ENCODE measurements at places on chromosomes 7 and 10.

DNA sequence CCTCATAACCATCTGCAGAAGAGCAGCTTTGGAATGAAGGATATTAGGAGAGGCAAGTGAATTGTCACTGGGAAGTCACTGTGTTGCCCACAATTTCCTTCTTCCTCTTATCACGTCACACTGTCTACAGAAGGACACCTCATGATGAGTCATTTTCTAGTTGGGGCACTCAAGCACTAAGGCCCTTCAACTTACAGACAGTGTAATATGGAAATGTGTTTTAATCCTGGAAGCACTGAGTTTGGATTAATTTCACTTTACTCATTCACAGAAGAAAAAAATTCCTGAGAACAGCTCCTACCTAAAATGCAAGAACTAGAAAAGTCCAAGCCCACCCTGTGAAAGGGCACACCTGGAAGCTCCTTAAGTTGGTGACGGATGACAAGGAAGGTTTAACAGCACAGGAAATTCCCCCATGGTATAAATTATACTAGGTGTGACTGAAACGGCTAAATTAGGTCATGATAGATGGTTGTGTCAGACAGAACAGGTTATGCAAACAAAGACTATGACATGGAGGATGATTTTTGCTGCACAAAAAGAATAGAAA is 56.6 kb downstream of the PARD3 start:
- DNase-seq, result no peak

DNA sequence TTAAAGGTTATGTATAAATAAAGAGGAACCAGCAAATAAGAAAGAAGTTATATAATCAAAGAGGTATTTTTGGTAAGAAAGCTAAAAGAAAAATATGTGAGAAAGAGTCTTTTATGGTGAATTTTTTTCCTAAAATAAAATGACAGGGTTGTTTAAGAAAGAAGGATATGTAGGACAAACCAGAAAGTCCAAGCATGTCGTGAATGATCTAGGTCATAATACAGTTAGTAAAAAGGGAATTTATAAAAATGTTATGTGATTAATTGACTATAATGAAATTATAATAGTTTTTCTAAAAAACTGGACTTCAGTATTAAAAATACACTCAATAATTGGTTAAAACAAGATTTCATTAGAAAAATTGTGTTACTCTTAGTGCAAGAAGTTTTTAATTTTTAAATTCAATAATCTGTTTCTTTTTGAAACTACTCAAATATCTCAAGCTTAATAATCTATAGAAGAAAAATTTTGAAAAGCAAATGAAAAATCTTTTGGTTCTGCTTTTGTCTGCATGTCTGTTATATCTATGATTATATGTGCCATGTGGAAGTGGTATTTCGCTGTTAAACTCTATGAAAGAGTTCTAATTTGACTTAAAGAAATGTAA is 23.3 kb downstream of the AVL9 start:
- no peak for DNase-seq

GRCh38 chr10:7718685-7719084 is 15.6 kb downstream of the ITIH2 start:
- no peak for DNase-seq

DNA sequence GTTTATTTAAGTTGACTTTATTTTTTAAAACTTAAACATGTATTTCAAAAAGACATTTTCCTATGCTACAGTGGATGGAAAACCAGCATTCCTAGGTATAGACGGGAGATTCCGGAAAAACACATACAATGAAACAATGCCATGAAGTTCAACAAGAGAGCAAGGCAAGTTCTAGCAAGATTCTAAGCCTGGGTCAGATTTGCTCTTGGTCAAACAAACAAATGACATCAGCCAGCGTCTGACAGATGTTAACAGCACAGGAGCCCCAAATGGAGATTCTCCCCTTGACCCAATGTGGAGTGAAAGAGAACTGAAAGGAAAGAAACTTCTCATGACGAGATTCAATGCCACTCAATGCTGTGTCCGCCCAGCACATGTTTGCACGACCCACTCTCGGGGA is 149.9 kb downstream of the NEURL1 start:
- DNase-seq, result no peak

DNA sequence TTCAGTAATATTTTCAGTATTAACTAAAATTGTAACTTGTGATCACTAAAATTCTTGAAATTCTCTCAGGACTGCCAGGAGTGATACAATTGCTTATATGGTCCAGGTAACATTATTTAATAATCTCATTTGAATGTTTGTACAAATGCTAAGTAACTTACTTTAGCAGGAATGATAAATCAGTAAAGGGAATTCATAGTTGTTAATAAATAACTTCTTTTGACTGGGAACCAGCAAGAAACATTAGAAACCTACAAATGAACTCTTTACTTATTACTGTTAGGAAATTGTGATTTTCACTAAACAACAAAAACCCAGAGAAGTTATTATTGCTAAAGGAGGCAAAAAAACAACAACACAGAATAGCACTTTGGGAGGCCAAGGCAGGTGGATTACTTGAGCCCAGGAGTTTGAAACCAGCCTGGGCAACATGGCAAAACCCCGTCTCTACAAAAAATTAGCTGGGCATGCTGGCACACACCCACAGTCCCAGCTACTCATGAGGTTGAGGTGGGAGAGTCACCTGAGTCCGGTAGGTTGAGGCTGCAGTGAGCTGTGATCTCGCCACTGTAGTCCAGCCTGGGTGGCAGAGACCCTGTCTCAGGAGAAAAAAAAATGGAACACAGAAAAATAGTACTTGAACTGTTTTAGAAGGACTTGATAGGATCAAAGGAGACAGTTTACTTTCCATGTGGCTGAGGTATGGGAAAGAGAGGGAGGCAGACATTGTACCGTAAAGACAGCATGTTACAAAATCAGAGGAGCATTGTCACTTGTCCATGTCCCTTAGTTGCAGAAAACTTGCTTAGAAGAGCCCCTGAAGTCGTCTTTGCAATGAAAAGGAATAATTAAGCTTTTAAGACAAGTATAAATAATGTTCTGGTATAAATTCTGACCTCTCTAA is 53.1 kb downstream of the SHOC2 start:
- DNase-seq, result no peak

- no peak for DNase-seq
Observed at GRCh38 chr7:30436046-30436445, 42.5 kb downstream of the NOD1 start.

DNA sequence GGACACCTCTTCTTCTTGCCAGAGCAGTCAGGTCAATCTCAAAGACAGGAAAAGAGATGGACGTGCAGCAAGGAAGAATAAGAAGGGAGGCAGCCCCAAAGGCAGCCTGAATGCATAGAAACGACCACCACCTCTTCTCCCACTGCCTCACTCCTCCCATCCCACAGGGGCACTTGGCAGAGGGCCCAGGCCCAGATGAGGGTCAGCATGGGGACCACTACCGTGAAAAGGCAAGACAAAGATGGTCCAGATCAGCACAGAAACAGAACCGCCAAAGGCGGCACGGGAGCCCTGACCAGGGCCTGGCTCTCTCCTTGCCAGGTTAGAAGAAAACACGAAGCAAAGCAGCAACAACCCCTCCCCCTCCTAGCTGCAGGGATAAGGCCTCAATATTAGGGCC is 1.9 kb upstream of the NDST2 start:
- no peak for DNase-seq

GRCh38 chr7:104956753-104957450 is 57.1 kb upstream of the KMT2E start:
- DNase-seq, result no peak

DNA sequence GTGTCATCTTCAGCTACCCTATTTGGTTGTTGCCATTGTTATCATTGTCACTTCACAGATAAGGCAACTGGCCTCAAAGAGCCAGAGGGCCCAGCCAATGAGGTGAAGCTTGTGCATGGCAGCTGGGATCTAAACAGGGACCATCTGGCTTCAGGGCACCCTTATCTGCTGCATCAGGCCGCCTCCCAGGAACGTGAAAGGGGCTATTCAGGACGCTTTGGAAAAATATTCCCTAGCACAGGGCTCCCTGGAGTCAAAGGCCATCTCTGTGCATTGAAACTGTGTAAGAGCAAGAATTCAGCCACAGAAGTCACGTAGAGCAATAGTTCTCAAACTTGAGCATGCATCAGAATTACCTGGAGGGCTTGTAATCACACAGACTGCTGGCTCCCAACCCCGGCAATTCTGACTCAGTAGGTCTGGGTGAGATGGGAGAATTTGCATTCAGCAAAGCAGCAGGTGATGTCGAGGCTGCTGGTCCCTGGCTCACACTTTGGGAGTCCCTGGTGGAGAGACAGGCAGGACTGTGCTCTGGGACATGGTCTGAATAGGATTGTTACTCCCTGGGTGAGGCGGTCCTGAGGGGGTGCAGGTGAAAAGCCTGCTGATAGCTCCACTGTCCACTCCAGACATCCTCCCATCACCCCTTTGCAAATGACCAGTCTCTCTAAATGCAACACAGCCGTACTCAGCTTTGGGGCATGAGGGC is 21.5 kb upstream of the PLEKHA1 start:
- no peak for DNase-seq

GRCh38 chr10:128522551-128523308 is 396.5 kb upstream of the MKI67 start:
- DNase-seq, result no peak

DNA sequence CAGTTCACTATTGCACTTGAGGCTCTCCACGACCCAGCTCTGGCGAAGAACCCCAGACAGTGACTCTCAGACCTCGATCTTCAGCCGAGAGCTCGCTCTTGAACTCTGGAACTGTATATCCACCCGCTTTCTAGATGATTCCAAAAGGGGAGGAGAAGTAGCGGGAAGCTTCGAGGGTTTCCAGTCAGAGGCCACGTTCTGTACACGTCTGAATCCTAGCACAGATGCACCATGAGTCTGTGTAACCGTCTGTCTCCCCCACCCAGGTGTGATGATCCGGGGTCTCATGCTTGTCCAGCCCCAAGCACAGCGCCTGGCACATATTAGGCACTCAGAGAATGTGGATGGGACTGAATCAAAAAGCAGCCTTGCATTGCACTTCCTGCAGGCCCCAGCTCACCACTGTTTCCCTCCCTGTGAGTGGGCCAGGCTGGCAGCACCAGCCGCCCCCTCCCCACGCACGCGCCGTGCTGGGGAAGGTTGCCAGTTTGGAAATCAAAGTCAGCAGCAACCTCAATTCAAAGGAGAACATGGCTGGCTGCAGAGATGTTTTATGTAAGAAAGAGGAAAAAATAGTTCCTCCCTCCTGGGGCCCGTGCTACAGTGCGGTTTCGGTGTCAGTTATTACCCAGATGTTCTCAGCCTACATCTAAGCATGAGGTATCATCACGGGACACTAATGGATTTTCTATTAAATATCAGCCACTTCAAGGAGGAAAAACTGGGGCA is 5.7 kb downstream of the GRID2IP start:
- no peak for DNase-seq

GRCh38 chr7:157278791-157279724 is 57.7 kb upstream of the DNAJB6 start:
- no peak for DNase-seq

- no peak for DNase-seq
Observed at GRCh38 chr10:89556600-89556999, 21.2 kb upstream of the SLC16A12 start.

DNA sequence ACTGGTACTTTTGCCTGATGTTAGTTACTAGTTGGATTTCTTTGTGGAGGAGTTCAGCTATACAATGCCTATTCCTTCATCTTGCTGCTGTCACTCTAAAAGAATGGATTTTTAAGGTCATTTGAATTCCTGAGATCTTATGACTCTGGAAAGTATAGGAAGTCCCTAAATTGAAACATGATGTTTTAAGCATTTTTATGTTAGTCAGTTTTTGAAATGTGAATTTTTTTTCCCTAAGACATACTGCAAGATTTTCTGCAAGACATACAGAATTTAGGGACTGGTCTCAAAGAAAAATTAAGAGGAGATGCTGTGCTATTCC is 355.8 kb downstream of the SUGCT start:
- no peak for DNase-seq

- no peak for DNase-seq
Observed at GRCh38 chr10:51706225-51706624, 6.8 kb upstream of the CSTF2T start.

DNA sequence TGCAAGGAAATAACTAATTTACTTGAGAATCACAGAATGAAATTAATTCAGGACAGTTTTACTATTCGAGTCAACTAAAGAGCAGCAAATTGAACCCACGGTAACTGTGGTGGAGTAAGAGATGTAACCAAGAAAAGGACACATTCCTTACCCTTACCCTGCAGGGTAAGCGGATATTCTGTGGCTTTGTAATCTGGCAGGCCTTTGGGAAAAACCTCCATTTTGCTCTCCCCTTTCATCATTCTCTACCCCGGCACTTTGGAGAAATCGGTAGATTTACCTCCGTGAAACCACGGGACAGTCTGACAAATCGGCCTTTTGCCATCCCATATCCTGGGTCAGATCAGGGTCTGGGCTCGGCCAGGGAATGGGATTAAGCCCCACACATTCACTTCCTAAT is 18.4 kb downstream of the RCC1L start:
- DNase-seq, result no peak

DNA sequence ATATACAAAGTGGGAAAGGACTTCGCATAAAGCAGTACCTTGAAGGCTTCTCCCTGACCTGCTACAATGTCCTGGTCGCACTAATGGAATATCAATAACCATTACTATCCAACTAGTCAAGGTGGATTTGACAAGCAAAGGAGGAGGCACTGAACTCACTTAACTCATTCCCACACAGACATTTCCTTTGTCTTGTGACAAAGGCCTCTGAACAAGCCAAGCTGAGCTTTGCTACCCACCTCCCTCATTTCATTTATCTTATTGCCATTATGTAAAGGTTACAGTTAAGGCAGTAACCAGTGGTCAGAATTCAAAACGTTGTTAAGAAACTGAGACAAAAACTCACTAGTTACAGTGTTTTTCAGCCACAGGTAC is 7.3 kb downstream of the ELMO1 start:
- no peak for DNase-seq

DNA sequence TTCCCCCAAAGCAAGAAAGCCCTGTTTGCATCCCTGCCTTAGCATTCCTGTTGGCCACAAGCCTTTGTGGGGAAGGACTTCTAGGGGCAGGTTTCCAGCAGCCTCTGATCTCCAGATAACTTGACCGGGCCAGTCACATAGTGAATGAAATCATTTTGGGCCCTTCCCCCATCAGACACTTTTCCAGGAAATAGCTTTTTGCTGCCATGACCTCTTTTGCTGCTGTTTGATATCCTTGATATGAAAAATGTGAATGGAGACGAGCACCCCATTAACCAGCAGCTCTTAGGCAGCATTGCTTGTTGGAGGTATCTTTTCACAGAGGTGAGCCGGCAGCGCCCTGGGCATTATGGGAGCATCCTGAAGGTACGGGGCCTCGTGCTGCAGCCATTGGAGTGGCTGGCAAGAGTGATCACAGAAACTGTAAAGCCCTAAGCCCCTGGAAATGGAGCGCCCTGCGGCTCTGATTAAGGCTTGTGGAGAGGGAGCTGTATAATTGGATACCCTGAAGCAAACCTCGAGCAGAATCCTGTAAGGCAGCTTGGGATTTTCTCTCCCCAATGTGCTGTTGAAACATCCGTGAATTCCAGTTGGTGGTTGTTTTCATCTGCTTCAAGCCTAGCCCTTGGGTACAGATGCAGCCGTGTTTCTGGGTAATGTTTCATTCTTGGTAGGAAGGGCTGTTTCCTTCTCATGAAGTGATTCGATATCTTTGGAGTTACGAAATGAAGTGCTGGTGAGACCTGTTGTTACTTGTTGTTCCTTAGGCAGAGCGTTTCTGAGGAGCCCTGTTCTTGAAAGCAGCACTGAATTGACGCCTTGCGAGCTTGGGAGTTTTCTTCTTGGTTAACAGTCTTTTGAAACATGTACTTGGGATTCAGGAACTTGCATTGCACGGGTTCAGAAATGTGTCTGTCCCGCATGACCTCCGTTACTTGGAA is 179.0 kb downstream of the PTEN start:
- DNase-seq, result no peak

- no peak for DNase-seq
Observed at GRCh38 chr7:98474558-98474957, 73.7 kb upstream of the BAIAP2L1 start.

- no peak for DNase-seq
Observed at GRCh38 chr7:21869785-21870402, 75.8 kb downstream of the CDCA7L start.

Data from activated gamma-delta T cell treated with Interleukin-2 at 50 U/mL for 16 hours (primary cell).